GM10248 (cell line): ENCODE measurements at places on chromosomes 5 and 9.

- DNase-seq, result no peak
Measured at GRCh38 chr5:81631124-81631523, 119.8 kb downstream of the SSBP2 start.

DNA sequence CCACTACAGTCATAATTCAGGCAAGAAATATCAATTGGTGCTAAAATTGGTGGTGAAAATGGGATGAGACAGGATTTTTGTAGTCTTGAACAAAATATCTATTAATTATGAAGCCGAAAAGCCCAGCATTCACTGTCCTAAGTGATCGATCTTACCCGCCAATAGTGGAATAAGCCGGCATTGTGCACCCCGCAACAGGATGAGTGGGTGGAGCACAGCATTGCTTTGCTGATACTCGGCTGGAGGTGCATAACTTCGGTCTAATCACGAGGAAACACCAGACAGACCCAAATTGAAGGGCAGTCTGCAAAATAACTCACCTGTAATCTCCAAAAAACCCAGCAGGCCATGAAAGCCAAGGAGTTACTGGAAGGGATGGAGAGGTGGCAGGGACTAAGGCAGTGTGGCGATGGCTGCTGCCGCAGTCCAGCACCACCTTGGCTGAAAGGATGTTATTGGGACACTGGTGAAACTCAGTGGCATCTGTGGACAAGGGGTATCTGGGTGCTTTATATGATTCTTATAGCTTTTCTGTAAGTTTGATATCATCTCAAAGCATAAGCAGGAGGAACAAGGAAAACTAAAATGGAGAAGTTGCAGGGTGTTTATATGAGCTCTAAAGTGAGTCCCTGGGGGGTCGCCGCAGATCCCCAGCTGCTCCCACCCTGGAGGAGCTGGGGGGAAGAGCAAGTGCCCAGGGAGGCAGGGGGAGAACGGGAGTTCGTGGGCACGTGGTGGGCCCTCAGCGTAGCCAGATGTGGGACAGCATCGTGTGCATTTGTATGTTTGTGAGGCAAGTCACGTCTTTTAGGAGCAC, 45.2 kb downstream of the AHRR start:
- DNase-seq, result no peak

- DNase-seq, result no peak
Measured at GRCh38 chr5:157566902-157567489, 8.6 kb downstream of the ADAM19 start.

- DNase-seq, result no peak
Measured at GRCh38 chr5:157057459-157058370, 1.2 kb downstream of the HAVCR1 start.

DNA sequence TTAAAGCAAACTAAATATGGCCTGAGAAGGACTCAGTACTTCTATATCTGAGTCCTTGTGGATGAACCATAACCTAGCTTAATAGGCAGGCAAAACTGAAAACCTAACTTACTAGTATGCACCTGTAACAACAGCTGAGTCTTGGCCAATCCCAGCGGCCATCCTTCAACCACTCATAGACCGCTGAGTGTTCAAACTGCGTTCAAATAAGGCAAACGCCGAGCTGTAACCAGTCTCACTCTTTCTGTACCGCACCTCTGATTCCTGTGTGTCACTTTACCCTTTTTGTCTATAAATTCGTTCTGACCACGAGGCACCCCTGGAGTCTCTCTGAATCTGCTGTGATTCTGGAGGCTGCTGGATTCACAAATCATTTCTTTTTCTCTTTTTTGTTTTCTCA, 170.5 kb downstream of the COL23A1 start:
- DNase-seq, result no peak

- no peak for DNase-seq
Measured at GRCh38 chr5:118561971-118562370, 426.4 kb downstream of the DTWD2 start.

GRCh38 chr5:146051678-146052077, 53.7 kb downstream of the PLAC8L1 start:
- DNase-seq, result no peak

- DNase-seq, result no peak
Measured at GRCh38 chr5:106258591-106259125, 1412.1 kb downstream of the EFNA5 start.

GRCh38 chr5:54719384-54720283, 202.1 kb downstream of the SNX18 start:
- no peak for DNase-seq

DNA sequence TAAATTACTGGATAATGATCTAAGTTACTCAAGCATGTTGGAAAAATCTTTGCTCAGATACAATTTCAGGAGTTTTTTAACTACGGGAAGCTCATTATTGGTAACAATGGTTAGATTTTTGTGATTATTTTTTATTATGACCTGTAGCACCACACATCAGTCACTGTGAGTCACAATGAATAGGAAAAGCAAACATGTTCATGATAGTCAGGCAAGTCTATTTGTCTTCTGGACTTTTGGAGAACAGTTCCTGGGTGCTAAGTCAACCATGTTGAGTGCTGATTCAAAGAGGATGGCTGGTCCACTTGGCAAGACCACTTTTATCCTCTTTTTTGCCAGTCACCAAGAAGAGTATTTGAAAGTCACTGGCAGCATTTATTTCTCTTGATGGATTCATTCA, 403.2 kb downstream of the KIF4B start:
- DNase-seq, result no peak

DNA sequence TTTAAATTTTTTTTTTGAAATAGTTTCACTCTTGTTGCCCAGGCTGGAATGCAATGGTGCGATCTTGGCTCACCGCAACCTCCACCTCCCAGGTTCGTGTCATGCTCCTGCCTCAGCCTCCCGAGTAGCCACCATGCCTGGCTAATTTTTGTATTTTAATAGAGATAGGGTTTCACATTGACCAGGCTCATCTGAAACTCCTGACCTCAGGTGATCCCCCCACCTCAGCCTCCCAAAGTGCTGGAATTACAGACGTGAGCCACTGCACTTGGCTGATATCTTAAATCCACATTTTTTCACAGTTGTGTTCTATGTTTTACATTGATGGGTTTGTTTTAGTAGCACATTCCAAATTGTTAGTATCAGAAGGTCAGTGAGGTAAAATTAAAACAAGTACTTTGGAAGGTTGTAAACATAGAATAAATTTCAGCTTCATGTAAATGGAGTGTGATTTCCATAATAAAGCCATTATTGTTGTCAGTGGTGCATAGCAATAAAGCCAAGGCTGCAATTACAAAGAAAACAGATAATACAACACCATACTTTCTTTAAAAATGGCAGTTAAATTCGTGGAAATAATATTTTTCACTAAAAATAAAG, 287.2 kb downstream of the ARRDC3 start:
- DNase-seq, result no peak
